ENCODE measurements at places on chromosomes 6 and 20. TPM values are rescaled to one million over a fixed set of nuclear protein-coding genes. Genes with fewer than 3 reads are reported as not detected.

- DNase-seq, result no peak
These were observed 136.8 kb upstream of the LRFN2 start for GRCh38 chr6:40723967-40724366.

- DNase-seq, result no peak
These were observed 177.9 kb downstream of the COL9A1 start for GRCh38 chr6:70124882-70125545.

GRCh38 chr6:53358440-53359094, 9.8 kb upstream of the ELOVL5 start:
- DNase-seq, result peak; percentile 7

ZBTB12 gene
- total RNA-seq, result 1.8 TPM
